Activated naive CD8-positive, alpha-beta T cell treated with anti-CD3 and anti-CD28 coated beads, Interleukin-2, amount 50 U/mL, for 24 hours (primary cell): ENCODE measurements at places on chromosomes 3 and 15.

- DNase-seq: no peak
These were observed 22.1 kb downstream of the PPCDC start for GRCh38 chr15:75045332-75046015.

DNA sequence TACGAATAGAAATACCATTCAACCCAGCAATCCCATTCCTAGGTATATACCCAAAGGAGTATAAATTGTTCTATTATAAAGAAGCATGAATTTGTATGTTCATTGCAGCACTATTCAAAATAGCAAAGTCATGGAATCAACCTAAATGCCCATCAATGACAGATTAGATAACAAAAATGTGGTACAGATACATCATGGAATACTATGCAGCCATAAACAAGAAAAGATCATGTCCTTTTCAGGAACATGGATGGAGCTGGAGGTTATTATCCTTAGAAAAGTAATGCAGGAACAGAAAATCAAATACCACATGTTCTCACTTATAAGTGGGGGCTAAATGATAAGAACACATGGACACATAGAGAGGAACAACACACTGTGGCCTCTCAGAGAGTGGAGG lies 571.9 kb downstream of the RBMS3 start:
- no peak for DNase-seq

GRCh38 chr15:51227940-51228732 lies 110.3 kb downstream of the CYP19A1 start:
- peak; percentile 8 for DNase-seq

GRCh38 chr3:194632809-194633348 lies 340 bp downstream of the TMEM44 start:
- DNase-seq: no peak

DNA sequence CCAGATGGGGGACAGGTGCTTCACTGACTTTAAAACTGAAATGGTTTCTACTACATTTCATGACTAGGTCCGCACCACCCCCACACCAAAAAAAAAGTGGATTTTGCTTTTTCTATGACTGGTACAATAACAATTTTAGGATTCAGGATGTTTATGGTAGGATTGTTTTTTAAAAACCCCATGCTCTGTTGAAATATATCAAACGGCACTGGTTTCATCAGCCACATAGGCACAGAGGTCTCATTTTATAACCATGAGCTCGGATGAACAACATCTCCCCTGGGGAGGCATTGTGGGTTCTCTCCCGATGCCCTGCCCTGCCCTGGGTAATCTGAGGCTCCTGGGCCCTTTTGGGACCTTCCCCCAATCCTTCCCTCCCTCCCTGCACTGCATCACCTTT lies 202.7 kb upstream of the KBTBD8 start:
- DNase-seq: no peak

DNA sequence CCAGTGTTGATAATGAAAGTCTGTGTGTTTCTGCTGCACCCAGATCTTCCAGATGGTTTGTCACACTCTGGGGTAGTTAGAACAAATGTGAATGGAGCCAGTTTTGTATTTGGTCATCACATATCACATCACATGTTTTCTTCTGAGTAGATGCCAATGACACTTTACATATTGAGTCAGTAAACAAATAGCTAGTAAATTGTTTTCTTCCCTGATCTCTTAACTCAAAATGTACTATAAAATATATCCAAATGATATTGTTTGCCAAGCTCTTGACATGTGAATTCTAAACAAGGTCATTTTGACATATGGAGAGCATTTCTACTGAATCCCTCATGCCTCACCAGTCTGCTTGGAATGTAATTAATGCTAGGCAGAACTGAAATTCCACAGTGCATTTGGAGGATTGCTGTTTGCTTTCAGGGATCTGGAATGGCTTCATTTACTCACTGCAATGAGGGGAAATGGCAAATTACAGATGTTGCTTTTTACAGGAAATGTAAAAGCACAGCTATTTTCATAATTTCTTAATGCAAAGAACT lies 45.0 kb downstream of the PDHB start:
- DNase-seq: no peak

- DNase-seq: no peak
These were observed 19.5 kb downstream of the NFKBIZ start for GRCh38 chr3:101868534-101869464.

- no peak for DNase-seq
These were observed 66.2 kb downstream of the CORO2B start for GRCh38 chr15:68644996-68645395.

GRCh38 chr15:52912172-52912571 lies 122.0 kb upstream of the ONECUT1 start:
- no peak for DNase-seq

GRCh38 chr15:55334997-55335396 lies 16.0 kb downstream of the PIGB start:
- DNase-seq: no peak

DNA sequence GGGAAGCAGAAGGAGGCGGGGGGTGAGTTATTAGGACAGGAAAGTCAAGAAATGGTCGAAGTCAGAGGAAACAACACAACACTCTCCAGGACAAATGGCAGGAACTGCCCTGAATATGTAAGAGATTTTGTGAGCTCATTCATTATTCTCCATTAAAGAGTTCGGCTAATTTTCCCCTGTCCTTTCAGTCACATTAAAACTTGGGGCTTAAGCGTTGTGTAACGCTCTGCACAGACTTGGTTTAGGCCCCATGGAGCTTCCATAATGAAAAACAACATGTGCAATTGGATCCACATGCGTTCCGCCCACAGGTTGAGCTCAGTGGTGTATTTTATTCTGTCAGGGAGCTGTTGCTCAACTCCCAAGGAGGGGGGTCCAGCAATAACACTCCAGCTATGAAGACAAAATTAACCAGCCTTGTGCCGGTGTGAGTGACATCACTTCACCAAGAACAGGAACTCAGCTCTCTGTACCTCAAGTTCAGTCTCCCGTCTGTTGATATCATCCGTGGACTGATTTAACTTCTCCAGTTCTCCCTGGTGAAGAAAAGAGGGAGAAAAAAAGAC lies 2.3 kb downstream of the SH3BP5 start:
- DNase-seq: no peak

- DNase-seq: no peak
These were observed 159.5 kb upstream of the TBC1D5 start for GRCh38 chr3:17901893-17902292.
